ENCODE measurements at places on chromosomes 2 and 18.

- no peak for DNase-seq
These were observed 6.4 kb downstream of the TRIM54 start for GRCh38 chr2:27288610-27289009.

- DNase-seq, result no peak
These were observed 54.6 kb downstream of the LANCL1 start for GRCh38 chr2:210421916-210422315.

GRCh38 chr2:96869281-96869821 lies 529 bp downstream of the SEMA4C start:
- no peak for DNase-seq

DNA sequence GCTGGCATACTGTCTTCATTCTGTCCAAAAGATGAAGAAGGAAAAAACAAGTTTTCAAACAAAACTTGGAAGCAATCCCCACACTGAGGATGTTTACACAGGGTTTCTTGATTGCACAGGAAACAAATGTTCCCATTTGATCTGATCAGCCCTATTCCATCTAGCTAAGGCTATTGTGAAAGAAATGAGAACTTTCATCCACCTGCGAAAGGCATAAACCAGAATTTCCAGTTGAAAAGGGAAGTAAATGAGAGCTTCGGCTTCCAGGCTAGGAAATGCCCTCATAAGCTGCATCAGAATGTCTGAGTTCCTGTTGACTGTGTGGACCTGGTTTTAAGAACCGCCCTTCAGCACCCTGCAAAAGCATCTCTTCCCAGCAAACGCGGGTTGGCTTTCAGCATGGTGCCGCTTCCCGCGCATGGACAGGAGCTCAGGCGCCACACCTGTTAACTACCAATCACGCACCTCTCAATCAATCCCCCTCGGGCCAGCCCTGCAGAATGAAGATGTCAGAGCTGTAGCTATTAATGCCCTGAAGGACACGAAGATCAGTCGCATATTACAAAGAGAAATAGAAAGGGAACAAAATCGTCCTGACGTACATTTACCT lies 850.4 kb downstream of the GALR1 start:
- no peak for DNase-seq

DNA sequence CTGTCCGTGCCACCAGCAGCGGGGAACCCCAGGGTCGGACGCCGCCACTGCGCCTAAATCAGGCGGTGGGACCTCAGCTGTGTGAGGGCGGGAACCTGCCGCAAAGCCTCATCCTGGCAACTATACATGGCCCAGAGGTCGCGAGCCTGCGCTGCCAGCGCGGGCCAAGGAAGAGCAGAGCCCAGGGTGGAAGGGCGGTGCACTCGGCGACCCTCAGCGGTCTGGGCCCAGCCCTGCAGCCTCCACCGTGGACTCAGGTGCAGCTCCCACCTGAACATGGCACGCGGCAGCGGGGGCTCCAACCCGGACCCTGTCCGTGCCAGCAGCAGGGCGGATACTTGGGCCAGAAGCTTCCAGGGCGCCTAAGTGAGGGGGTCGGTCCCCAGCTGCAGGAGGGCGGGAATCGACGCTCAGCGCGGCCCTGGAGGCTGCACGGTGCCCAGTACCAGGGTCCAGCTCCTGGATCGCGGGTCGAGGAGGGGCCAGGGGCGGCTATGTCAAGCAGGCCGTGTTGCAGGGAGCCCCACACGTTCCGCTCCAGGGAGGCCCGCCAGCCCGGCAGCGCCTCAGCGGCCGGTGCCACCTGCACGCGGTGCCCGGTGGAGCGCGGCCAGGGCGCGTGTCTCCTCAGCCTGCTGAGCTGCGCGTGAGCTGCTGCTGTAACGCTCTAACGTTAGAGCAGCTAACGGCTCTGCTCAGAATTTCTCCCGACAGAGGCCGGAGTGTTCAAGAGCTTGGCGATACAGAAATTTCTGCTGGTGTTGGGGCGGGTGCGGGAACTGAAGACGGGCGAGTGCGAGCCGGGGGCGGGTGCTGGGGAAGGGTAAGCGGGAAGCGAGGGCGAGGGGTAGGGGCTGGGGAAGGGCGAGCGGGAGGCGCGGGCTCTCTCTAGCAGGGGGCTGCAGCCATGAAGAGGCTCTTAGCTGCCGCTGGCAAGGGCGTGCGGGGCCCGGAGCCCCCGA lies at the start of gene ANKRD30B:
TSS of gene ANKRD30B (plus strand) at position 660 of the 962 bp plus-strand sequence. CDS start at position 908, 248 bp downstream.
- no peak for DNase-seq

DNA sequence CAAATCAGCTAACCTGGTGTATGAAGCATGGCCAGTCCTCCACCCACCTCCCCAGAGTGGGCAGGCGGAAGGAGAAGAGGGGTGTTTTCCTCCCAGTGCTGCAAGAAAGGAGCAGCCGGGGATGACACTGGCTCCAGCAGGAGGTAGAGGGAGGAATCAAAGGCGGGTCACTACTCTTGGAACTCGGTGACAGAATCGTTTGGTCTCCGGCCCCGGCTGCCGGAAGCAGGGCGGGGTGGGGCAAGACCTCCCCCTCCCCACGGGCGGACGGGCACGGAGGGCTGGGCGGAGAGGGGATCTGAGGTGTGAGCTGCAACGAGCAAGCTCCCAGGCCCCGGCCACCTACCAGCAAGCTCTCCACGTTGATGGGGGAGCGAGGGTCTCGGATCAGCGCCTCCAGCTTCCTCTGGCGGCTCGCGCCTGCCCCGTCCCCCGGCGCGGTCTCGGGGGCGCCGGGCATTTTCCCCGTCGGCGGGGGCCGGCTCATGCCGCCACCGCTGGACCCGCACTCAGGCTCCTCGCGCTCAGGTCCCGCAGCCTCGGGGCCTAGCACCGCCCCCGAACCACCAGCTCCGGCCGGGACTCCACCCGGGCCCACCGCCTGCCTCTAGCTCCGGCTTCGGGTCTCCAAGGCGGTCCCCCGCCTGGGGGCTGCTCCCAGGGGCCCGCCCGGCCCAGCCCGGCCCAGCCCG lies 640 bp downstream of the ROCK2 start:
- DNase-seq, result no peak

- no peak for DNase-seq
These were observed 120.2 kb upstream of the LRRTM4 start for GRCh38 chr2:77642339-77642738.

DNA sequence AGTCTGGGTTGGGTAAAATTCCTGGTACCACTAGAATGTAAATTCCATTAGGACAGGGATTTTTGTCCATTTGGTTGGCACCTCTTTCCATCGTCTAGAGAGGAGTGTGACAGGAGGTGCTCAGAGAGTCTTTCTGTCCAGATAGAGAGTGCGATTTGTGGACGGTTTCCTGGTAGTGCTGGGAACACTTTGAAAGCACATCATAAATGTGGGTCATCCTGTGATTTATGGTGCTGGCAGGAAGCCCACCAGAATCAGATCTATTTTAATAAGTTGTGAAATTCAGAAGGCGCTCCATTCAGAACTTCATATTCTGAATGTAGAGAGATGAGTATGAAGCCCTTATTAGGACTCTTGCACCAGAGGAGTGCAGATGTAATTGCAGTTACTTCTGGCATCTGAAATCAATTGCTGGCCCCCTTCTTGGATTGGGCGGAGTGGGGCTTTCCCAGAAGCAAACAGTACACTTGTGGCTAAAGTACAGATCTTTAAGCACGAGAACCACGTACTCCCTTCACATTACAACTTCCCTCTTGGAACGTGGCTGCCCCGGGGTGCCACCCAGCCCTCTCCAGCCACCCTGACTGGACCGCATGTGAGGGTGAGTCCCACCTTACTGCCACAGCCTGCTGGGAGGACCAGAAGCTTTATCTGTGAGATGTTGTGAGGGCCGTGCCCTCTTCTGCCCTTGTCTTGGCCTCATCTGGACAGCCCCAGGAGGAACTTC lies 243.2 kb downstream of the MYO3B start:
- no peak for DNase-seq

DNA sequence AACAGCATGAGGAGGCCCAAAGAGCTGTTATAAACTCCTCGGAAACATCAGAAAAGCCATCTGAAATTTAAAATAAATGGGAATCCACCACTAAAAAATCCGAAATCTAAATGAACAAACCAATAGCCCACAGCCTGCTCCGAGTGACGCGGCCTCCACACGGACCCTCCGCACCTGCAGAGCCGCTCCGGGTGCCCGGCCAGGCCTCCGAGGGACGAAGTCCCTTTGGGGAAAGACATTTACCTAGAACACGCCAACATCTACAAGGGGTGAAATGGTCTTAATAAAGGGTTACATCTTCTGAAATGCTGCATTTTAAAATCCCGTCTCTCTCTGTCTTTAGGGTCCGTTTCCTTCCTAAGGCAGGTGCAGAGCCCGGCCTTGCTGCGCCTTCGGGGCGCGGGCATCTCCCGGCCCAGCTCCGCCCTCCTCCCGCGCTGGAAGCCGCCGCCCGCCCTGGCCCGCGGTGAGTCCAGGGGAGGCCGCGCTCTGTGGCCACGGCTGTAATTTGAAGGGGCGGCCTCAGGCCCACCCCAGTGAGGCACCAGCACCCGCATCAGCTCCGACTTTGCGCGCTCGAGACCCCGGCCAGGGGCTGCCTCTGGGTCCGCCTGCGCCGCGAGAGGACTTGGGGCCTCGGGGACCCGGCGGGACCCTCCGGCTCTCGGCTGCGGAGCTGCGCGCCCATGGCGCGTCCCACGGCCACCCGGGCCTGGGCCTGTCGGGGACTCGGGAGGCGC lies 42.3 kb upstream of the CTDP1 start:
- no peak for DNase-seq

DNA sequence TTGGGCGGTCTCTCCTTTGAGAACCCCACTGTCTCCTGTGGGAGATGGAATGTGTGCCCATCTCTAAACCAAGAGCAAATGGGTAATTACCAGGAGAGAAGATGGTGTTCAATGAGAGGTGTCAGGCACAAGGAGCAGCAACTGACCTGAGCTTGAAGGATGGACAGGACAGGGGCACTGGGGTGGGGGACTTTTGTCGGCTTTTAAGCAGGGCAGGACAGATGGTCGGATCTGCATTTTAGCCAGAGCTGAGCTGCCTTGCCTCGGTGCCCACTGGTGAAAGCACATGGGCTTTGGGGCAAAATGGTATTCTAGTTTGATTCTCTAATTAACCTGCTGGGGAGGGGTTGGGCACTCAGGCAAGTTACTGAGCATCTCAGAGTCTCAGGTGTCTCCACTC lies 98.0 kb downstream of the INHBB start:
- no peak for DNase-seq

- DNase-seq, result no peak
These were observed 52.0 kb downstream of the GYPC start for GRCh38 chr2:126707941-126708340.

GRCh38 chr2:112160283-112161250 lies 22.4 kb downstream of the FBLN7 start:
- DNase-seq, result no peak

GRCh38 chr2:20578895-20579825 lies 71.7 kb downstream of the HS1BP3 start:
- no peak for DNase-seq

DNA sequence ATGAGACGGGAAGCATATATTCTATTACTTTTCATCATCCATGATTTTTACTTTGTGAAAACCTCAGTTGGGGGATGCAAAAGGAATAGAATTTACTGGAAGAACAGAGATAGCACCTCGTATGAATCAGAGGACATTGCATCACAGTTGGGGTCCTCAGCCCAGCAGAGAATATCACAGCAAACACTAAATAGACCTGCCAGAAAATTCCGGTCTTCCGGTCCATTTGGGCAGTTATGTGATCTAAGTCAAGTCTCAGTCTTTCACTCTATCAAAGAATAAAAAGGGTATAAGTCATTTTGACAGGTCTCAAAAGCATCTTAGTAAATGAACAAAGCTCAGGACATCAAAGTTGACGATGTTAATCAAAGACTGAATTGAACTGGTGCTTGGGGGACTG lies 1100.6 kb downstream of the DPP10 start:
- no peak for DNase-seq

DNA sequence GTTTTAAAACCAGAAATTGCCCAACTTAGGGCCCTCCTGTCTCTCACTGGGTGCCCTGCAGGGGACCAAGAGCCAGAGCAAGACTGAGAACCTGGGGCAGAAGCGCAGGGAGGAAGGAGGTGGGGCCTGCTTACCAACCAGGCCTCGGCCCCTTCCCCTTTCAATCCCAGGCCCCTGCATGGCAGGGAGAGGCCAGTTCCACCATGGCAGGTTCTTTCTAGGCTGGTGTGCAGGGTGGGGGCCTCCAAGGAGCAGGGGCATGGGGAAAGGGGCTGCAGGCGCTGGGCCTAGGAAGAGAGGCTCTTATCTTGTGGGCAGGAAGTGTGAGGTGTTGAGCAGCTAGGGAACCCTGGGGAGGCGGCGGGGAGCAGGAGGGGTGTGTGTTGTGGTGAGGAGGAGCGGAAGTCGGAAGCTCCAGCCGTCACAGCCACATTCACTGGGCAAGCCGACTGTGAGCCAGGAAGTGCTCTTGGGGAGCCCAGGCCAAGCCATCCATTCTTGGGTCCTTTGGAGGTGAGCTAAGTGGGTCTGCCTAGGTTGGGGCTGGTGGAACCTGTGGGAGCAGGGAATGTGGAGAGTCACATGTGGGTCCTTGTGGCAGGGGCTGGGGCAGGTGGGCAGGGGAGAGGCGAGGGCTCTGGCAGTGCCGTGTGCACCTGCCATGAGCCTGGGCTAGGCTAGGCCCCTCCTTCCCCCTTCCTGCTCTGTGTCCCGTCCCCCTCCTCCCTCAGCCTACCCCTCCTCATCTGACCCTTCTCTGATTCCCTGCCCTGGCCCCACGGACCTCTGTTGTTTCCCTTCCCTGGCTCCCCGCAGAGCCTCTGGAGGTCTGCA lies at the start of gene PSD4:
TSS of gene PSD4 (plus strand) at position 430 of the 834 bp plus-strand sequence. CDS start 8,486 bp downstream, outside the sequence.
- DNase-seq, result peak; percentile 65

Data from stimulated activated CD8-positive, alpha-beta memory T cell treated with anti-CD3 and anti-CD28 coated beads, Interleukin-7, amount 100 ng/mL, for 24 hours (primary cell).